ENCODE measurements at places on chromosomes 16 and 17.

GRCh38 chr16:80298676-80299075, 242.1 kb upstream of the DYNLRB2 start:
- DNase-seq: no peak

- no peak for DNase-seq
These were observed 67.4 kb downstream of the SIAH1 start for GRCh38 chr16:48317614-48318315.

GRCh38 chr17:76000016-76000754, 470 bp upstream of the CDK3 start:
- peak; percentile 33 for DNase-seq

GRCh38 chr17:57085448-57086068, 512 bp downstream of the AKAP1 start:
- peak; percentile 37 for DNase-seq

- no peak for DNase-seq
These were observed 21.2 kb upstream of the HAS3 start for GRCh38 chr16:69084289-69084688.

GRCh38 chr17:60168654-60169053, 18.9 kb downstream of the CA4 start:
- no peak for DNase-seq

- no peak for DNase-seq
These were observed 14.5 kb downstream of the C17orf100 start for GRCh38 chr17:6666077-6666521.

GRCh38 chr17:47993031-47993564, 22.2 kb downstream of the CDK5RAP3 start:
- no peak for DNase-seq

DNA sequence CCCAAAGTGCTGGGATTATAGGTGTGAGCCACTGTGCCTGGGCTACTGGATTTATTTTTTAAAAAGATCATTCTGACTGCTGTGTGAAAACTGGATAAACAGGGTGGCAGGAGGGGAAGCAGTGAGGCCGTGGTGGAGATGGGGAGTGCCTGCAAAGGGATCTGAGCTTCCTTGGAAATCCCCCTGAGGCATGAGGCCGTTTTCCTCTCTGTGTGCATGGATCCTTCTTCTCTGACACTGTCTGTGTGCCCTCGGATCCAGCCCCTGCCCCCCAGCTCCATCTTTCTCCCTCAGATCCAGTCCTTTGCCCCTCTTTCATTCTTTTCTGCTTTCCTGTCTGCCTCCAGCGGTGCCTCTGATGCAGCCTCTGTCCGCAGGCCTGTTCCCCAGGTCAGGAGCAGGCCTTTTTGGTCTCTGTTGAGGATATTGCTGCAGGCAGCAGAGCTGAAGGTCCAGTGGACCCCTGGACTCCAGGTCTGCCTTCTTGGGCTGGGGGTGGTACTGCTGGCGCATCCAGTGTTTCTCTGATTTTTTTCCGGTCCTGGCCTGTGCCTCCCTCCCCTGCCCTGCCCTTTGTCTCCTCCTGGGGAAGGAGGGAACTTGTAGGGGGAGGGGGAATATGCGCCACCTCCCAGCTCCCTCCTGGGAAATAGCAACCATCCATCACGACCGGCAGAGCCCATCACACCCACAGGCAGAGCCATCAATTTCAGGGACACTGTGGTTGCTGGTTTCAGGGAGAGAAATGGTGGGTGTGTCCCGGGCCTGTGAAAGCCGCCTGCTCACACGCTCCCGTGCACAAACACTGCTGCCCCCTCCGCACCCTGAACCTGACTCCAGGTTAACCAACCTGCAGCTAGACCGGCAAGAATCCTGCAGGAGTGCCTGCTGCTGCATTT, 17.0 kb downstream of the MGAT5B start:
- DNase-seq: no peak

GRCh38 chr17:50394711-50395110, 2.6 kb downstream of the LRRC59 start:
- no peak for DNase-seq

- no peak for DNase-seq
These were observed 16.1 kb downstream of the PIRT start for GRCh38 chr17:10821770-10822169.

GRCh38 chr16:30903596-30903995, 7.2 kb downstream of the CTF1 start:
- DNase-seq: no peak

DNA sequence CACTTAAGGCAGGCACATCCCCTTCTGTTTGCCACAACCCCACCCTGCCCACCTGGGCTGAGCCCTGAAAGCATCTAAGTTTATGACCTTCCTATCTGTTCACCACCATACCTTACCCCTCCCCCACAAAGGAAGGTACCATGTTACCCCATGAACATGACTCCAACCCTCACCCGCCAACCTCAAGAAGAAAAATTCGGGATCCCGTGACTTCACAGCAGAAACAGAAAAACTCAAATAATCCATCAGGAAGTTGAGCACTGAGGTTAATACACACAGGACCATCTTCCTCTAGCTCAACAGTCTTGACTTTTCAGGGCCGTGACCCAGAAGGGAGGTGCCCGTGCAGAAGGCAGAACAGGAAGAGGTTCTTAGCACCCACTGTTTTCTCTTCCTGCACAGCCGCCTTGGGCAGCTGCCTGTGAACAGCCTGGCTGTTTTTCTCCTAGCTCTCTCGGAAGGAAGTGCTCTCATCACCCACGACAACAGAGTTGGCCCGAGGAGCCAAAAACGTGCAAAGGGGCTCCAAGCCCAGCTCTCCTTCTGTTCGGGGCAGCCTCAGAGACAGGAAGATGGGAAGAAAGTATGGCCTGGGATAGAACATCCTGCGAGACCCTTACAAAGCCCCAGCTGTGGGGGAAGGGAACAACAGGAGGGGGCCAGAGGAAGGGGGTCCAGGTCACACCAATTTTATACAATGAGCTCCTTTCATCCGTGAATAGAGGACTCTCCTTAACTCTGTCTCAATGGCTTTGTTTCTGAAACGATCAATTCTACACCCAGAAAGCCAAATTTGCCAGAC, 101.1 kb downstream of the XYLT1 start:
- DNase-seq: no peak

DNA sequence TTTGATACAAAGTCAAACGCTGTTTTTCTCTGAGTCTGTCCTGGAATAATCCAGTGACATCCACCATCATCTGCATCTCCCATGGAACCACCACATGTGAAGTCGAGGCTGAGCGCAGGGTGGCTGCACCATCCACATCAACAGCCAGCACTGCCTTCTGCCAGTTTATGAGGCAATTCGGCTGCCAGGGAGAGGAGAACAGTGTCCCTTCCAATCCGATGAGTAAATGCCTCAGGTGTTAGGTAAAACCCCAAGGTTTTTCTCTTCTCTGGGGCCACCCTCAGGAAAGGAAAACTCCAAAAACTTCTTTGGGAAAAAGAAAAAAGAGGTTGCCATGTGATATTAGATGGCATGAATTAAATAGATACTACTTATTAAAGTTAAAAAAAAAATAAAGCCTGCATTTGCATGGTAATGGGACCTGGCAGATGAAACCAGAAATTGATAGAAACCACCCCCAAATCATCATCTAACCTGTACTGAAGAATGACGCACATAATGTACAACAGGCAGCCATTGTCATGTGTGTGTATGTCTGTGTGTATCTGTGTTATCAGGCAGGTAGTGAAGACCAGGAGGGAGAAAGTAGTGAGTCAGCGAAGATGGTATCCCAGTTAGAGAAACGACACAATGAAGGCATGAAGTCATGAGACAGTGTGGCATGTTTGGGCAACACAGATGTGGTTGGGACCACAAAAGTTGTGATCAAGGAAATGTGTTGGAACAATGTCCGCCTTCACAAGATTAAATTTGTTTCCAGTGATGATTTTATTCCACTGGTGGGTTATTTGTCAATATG, 478.7 kb downstream of the CDH13 start:
- no peak for DNase-seq

- no peak for DNase-seq
These were observed 8.0 kb upstream of the GNA13 start for GRCh38 chr17:65064452-65065019.

DNA sequence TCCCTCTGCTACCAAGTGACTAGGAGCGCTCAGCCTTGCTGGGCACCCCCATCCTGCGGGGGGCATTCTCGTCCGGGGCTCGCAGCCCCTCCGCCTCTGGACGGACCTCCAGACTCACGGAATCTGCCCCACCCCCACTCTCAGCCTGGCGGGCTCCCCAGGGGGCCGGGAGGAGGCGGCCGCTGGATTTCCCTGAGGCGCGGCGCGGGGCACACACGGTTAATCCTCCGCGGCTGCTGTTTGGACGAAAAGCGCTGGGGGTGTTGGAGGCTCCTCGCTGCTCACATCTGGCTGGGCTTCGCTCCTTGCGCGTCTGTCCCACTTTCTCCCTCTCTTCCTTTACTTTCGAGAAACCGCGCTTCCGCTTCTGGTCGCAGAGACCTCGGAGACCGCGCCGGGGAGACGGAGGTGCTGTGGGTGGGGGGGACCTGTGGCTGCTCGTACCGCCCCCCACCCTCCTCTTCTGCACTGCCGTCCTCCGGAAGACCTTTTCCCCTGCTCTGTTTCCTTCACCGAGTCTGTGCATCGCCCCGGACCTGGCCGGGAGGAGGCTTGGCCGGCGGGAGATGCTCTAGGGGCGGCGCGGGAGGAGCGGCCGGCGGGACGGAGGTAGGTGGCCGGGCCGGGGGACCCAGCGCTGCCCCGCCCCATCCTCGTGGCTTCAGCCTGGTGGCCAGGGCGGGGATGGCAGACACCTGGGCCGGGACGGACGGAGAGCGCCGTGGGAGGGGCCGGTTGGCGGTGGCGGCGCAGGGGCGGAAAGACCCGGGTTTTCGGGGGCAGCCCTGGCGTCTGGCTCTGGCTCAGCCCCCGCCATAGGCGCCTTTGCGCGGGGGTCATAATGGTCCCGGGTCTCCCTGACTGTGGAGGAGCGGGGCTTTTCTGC, at the start of gene C1QTNF1:
C1QTNF1 (plus strand) TSS at position 284 of the 886 bp plus-strand sequence. CDS start 19,800 bp downstream, outside the sequence.
- DNase-seq: no peak

DNA sequence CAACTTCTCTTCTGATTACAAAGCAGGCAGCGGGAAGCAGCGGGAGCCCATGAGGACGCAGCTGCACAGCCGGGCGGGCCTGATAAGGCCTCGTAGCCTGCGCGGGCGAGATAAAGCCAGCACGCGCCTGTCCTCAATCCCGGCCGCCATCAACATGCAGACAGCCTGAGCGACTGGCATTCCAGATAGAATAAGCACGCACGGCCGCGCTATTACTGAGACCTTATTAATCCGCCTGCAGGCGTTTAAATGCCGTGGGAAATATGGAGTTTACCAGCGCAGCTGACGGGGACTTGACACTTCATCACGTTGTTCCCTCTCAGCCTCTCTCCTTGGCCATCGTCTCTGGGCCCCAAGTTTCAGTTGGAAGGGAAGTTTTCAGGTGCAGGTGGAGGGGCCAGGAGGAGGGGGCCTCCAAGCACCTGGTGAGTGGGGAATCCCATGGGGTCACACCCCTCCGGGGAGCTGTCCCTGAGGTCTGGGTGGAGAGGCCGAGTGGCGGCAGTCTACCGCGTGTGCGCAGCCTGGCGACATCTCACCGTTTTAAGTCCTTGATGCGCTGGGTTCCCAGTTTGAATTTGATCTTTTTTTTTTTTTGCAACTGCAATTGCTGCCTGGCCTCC, 27.3 kb upstream of the CBFA2T3 start:
- no peak for DNase-seq

- DNase-seq: peak; percentile 40
These were observed at the start of gene MYCBPAP for GRCh38 chr17:50507871-50508572. TSS of gene MYCBPAP (plus strand) at chr17:50508439. CDS start at chr17:50508675, 236 bp downstream.

- DNase-seq: no peak
These were observed 23.9 kb downstream of the PHB1 start for GRCh38 chr17:49390548-49391324.

DNA sequence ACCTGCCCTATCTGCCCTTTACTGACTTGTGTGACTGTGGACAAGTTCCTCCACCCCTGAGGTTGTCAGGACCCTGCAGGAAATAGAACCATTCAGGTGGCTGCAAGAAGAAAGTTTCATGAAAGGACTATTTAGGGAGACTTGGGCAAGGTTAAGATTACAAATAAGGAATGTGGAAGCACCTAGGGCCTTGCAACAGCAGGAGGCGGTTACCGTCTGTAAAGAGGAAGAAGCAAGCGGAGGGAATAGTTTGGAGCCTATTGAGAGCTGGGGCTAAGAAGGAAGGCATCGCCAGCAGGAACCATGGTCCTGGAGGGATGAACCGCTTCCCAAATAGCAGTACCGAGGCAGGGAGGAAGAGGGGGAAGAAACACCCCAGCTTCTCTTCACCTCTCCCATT, 132.4 kb downstream of the PRKCB start:
- DNase-seq: no peak

GRCh38 chr17:17303010-17303846, at the start of gene NT5M:
TSS of gene NT5M (plus strand) at chr17:17303373. CDS start at chr17:17303551, 178 bp downstream.
- DNase-seq: peak; percentile 52

- no peak for DNase-seq
These were observed 48.7 kb upstream of the NLK start for GRCh38 chr17:27993723-27994310.

DNA sequence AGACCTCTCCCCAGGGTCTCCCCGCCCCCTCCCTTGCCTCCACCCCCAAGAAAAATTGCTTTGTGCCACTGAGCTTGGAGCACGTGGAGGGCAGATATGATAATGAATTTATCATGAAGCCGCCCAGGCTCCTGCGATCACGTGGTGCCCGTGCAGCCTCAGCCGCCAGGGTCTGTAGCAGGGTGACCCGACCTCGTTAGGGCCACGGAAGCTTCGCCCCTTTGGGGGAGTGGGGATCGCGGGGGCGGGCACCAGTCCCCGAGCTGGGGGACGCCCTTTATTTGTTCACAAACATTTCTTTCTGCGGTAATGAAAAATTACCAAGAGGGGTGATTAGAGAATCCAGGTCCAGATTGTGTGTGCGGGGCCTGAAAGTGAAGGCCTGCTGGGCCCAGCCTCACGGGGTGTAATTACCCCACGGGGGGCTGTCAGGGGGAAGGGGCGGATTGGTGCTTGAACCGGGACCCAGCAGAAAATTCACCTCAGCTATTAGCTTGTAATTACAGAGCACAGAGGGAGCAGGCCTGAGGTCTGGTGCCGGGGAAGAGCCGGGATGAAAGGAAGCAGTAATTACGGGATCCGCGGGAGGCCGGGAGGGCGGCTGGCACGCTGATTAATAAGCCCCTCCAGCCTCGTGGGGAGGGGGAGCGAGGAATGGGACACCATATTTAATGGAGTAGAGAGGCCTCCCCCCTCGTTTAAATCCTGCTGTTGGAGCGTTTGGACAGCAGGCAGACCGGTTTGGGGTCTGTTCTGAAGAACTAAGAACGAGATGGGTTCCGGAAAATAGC, 13.3 kb downstream of the GSE1 start:
- DNase-seq: no peak

GRCh38 chr17:27660436-27660835, 29.4 kb downstream of the LGALS9 start:
- DNase-seq: no peak

- DNase-seq: no peak
These were observed 129.2 kb upstream of the TOM1L1 start for GRCh38 chr17:54771409-54771915.

- DNase-seq: no peak
These were observed 15.9 kb downstream of the GRB7 start for GRCh38 chr17:39753514-39754160.
